ENCODE measurements at places on chromosomes 7 and 10. TPM values are rescaled to one million over a fixed set of nuclear protein-coding genes. Genes with fewer than 3 reads are reported as not detected.

TEX47 gene
- not detected for total RNA-seq

GRCh38 chr7:83574616-83575015 lies 74.3 kb downstream of the SEMA3E start:
- no peak for DNase-seq

GRCh38 chr7:954330-955238 lies at the start of gene ADAP1:
Gene ADAP1 (minus strand): TSS chr7:954680. CDS start chr7:954477, 203 bp downstream.
- peak; percentile 64 for DNase-seq

ETV1 gene
- total RNA-seq, result not detected

GRCh38 chr7:4136501-4137110 lies 545.5 kb upstream of the FOXK1 start:
- no peak for DNase-seq

TMEM270 gene
- total RNA-seq, result not detected

ADIRF gene
- not detected for total RNA-seq

- no peak for DNase-seq
Observed at GRCh38 chr7:97019710-97020225, 4.9 kb downstream of the DLX5 start.

- DNase-seq, result no peak
Observed at GRCh38 chr7:38280000-38280399, 6.6 kb upstream of the TARP start.

ANKRD1 gene
- not detected for total RNA-seq

GRCh38 chr7:129143724-129144094 lies 798 bp upstream of the TSPAN33 start:
- DNase-seq, result no peak

DNA sequence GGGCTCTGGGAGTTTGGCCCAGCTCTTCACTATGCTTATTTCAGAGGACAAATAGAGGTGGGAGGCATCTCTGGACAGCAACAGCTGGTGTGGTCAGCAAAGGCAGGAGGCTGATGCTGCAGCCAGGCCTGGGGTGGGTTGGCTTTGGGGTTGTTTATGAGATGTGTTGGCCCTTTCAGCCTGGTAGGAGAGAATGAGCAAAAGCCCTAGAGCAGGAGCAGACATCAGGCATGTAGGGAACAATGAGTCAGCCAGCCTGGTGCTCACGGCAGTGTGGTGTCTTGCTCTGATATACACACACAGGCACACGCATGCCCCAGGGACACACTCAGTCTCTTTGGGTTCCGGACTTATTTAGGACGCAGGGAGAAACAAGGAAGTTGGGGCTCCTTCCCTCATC lies 157.1 kb downstream of the PRKCQ start:
- DNase-seq, result peak; percentile 67

- DNase-seq, result no peak
Observed at GRCh38 chr7:157001920-157002818, 8.3 kb downstream of the MNX1 start.

- no peak for DNase-seq
Observed at GRCh38 chr7:99446096-99446495, 7.4 kb downstream of the CPSF4 start.

- DNase-seq, result no peak
Observed at GRCh38 chr7:154777489-154777888, 225.4 kb downstream of the PAXIP1 start.

DNA sequence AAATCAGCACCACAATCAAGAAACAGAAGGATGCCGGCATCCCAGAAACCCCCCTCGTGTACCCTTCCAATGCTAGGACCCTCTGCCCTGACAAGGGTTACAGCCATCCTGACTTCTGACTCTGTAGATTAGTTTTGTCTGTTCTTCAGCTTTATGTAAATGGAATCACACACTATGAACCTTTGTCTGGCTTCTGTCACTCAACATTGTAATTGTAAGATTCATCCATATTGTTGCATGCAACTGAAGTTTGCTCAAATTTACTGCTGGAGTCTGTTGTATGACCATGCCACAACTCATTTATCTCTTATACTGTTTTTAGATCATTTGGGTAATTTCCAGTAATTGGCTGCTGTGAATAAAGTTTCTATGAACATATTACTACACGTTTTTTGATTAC lies 8.4 kb downstream of the IKZF5 start:
- DNase-seq, result no peak

GRCh38 chr7:45099891-45100760 lies 11.4 kb upstream of the NACAD start:
- peak; percentile 48 for DNase-seq

- DNase-seq, result no peak
Observed at GRCh38 chr7:44124822-44125202, 1.5 kb upstream of the POLD2 start.

DENND2A gene
- not detected for total RNA-seq

DNA sequence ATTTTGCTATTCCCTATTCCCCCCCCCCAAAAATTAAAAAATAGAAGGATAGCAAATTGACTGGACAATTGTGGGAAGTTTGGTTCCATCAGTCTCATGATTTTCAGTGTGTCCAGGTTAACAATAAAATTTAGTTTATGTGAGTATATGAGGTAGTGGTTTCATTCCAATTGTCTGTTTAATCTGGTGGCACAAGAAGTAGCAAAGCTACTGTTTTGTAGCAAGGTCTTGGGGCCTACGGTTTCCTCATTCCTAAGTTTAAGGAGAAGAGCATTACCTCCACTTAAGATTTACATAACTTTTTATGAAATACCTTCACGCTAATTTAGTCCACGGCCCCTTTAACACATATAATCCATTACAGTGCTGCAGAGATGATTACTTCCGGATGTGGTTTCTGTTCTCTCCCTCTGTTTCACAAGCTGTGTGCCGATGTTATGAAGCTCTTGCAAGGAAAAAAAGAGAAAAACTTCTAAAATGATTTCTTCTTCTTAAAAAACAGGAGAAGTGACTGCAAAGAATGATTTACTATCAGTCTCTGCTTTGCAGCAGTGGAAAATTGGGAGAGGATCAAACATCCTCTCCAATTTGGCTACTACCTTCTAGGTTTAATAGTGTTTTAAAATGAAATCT lies 32.7 kb upstream of the NPVF start:
- no peak for DNase-seq

DNA sequence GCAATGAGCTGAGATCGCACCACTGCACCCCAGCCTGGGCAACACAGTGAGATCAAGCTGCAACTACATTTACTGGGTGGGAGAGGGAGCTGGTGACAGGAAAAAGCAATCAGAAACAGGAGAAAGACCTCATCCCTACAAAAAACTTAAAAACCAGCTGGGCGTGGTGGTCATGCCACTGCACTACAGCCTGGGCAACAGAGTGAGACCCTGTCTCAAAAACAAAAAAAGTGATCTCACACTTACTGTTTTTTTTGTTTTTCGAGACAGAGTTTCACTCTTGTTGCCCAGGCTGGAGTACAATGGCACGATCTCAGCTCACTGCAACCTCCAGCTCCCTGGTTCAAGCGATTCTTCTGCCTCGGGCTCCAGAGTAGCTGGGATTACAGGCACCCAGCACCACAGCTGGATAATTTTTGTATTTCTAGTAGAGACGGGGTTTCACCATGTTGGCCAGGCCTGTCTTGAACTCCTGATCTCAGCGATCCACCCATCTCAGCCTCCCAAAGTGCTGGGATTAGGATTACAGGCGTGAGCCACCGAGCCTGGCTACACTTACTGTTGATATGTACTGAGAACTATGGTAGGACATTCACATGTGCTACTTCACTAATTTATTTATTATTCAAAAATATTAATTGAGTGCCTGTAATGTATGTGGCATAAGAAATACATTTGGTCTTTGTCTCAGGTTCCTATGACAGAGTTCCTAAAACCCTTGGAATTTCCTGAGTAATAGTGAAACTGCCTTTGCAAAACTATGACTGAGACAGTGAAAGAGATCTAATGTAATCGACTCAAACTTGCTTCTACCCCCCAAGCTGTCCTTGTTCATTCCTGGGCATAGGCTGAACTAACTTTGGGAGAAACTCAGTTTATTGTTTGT lies 27.7 kb upstream of the NRBF2 start:
- no peak for DNase-seq

GRCh38 chr7:106460792-106461254 lies 176.0 kb upstream of the NAMPT start:
- DNase-seq, result no peak

SMARCD3 gene
- total RNA-seq, result 2.4 TPM

GRCh38 chr10:130137090-130137448 lies 878 bp downstream of the GLRX3 start:
- no peak for DNase-seq

ZFAND4 gene
- 19.5 TPM for total RNA-seq

DNA sequence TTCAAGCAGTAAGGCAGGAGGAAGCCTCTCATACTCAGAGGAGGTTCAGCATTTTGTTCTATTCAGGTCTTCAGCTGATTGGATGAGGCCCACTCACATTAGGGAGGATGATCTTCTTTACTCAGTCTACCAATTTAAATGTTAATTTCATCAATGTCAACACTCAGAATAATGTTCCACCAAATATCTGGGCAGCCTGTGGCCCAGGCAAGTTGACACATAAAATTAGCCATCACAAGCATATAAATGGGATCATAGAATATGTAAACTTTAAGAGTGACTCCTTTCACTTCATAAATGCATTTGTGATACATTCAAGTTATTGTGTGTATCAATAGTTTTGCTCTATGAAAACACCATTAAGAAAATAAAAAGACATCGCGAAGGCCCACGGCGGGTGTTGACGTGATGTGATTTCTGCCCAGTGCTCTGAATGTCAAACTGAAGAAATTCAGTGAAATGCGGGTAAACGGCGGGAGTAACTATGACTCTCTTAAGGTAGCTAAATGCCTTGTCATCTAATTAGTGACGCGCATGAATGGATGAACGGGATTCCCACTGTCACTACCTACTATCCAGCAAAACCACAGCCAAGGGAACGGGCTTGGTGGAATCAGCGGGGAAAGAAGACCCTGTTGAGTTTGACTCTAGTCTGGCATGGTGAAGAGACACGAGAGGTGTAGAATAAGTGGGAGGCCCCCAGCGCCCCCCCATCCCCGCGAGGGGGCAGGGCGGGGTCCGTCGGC lies 536.1 kb upstream of the AUTS2 start:
- no peak for DNase-seq

GRCh38 chr10:5576780-5577624 lies 52.2 kb downstream of the CALML3 start:
- DNase-seq, result no peak

DNA sequence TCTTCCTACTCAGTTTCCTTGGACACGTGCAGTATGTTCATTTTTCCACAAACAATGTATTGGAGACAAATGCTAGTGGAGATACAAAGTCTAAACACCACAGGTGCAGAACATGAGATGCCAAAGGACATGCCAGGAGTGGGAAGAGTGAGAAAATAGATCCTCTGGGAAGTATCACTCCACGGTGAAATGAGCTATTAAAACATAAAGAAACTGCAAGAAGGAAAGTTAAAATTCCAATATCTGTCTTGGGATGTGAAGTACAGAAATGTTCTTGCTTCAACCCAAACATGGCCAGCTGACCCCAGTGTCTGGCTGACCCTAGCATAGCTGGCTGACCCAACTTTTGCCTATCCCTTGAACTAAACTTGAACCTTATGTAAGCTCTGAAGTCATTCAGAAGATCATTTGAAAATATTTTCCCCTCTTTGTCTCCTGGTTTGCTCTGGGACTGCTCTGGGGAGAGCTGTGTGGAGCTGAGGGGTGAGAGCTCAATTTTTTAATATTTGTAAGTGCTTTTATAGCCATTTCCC lies 59.5 kb downstream of the FZD1 start:
- no peak for DNase-seq

ZNF746 gene
- 15.5 TPM for total RNA-seq

GRCh38 chr7:601595-602340 lies 82.1 kb upstream of the PDGFA start:
- peak; percentile 83 for DNase-seq

DNA sequence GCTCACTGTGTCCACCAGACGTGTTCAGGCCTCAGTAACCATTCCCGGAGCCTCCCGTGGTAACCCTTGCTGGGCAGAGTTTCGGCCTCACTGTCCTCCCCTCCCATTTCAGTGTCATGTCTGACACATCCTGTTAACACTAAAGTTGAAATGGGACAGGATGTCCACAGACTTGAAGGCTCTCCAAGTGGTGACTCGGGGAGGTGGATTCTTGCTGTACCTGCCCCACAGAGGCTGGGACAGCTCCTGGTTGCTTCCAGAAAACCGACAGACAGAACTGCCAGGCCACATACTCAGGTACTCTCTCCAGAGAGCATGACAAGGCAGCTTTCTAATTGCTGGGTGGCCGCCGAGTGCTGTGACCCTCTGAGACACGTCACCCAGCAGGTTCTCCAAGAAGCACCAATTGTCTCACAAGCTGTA lies 17.9 kb upstream of the CYTH3 start:
- no peak for DNase-seq

DNA sequence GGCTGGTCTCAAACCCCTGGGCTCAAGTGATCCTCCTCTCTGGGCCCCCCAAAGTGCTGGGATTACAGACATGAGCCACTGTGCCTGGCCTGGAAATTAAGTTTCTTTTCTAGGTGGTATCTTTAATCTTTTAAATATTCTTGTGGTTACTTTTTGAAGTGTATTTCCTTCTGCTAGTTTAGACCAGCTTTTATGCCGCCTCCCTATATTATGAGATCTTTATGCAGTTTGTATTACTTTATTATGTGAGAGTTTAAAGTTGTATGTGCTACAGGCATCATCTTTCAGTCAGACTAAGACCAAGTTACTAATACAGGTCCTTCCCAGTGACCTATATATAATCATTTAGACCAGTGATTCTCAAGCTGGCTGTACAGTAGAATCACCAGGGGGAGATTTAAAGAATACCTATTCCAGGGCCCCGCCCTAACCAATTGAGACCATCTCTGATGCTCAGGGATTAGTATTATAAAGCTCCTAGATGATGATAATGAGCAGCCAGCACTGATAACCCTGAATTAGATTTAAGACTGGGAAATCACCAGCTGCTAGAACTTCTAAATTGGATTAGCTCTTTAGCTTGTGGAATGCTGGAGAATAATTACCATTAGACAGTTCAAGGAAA lies 11.3 kb downstream of the INPP5F start:
- no peak for DNase-seq

- DNase-seq, result no peak
Observed at GRCh38 chr10:114306116-114306973, 67.3 kb downstream of the VWA2 start.

DNA sequence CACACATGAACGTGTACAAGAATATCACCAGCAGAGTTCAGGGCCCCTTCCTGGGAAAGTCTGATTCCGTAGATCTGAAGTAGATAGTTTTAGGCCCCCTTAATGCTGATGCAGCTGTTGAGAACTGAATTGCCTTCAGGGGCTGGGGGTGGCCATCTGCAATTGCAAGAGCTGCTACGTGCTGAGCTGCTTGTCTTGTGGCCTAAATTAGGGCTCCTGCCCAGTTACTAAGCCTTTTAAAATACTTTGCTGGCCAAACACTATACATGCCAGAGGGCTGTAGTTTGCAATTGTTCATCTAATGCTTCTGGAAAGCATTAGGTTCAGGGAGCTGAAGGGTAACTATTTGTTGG lies 71.7 kb downstream of the TMEM178B start:
- no peak for DNase-seq

DNA sequence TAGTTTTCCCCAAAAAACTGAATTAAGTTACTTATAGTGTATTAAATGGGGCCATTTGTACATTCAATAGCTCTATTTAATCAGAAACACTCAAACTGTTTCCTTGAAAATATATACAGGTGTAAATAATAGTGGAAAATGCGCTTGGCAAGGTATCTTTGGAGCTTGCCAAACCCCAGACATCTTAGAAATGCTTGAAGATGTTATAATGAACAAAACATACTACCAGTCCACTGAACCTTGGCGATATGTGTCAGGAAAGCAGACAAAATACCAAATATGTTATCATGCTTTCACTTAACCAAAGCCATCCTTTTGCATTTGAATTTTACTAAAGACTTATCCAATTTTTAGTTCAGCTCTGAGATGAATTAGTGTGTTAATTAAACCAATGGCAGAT lies 352.7 kb upstream of the SEMA3A start:
- DNase-seq, result no peak

- no peak for DNase-seq
Observed at GRCh38 chr10:124672181-124672638, 72.0 kb downstream of the FAM53B start.

All from activated naive CD4-positive, alpha-beta T cell treated with anti-CD3 and anti-CD28 coated beads, Interleukin-2, amount 50 U/mL, for 72 hours (primary cell).